ENCODE measurements at places on chromosomes 5 and 9. TPM values are rescaled to one million over a fixed set of nuclear protein-coding genes. Genes with fewer than 3 reads are reported as not detected.
A peak's percentile ranks its signal among the peaks of the same experiment; 100 is the strongest.

GRCh38 chr5:1374030-1374678 is 29.3 kb upstream of the CLPTM1L start:
- DNase-seq, result no peak

MYOT gene
- not detected for total RNA-seq

- no peak for DNase-seq
Measured at GRCh38 chr5:26833596-26833995, 204.8 kb downstream of the CDH9 start.

NEUROG1 gene
- not detected for total RNA-seq

GRCh38 chr5:16072616-16073015 is 107.0 kb downstream of the MARCHF11 start:
- DNase-seq, result no peak

IFNA16 gene
- not detected for total RNA-seq

DNA sequence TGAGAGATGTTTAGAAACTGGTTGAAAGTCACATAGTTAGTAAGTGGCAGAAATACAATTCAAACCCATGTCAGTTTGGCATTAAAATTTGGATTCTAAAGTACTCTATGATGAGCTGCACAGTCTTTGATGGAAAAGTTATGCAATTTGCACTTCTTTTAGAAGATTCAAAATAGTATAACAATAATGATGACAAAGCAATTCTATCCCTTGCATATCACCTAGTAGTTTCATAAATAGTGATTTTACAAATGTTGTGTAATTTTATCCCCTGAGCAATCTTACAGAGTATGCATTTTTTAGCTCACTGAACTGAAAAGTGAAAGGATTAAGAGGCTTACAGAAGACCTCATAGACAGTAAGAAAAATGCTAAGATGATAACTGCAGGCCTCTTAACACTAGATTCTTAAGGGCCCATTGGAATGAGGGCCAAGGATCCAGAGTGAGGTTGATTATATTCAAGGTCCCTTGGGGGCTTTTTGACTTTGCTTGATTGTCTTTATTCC is 3.7 kb downstream of the C5orf46 start:
- DNase-seq, result peak; percentile 3

GPRIN1 gene
- total RNA-seq, result 2.5 TPM

ORM2 gene
- not detected for total RNA-seq

DNA sequence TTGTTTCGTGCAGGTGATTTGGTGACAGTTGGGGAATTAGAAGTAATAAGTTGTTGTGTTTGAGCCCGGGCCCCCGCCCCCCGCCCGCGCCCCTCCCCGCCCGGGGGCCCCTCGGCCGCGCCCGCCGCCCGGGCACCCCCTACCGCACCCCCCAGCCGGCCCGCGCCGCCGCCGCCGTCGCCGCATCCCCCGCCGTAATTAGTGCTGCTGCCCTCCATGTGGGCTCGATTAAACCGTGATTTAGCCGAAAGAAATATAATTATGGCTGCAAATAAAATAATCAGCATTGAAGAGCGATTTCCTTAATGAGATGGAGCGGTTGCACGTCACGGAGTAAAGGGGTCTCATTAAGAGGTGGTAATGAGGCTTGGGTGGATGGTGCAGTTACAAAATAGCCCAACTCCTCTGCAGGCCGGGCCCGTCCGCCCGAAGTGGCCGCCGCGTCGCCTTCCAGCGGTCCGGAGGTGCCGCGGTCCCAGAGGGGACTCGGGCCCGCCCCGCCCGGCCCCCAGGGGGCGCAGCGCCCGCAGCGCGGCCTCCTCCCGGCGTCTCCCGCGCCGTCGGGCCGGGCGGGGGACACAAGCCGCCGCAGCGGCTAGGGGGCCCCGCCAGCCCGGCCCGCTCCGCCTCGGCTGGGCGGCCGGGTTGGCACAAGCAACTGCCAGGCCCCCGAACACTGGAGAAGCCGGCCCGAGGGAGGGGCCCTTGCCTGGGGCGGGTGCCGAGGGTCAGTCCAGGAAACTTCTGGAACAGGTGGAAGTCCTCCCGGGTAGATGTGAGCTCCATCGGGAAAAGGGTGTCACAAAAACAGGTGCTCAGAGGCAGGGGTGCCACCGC is 6.9 kb upstream of the OTP start:
- DNase-seq, result no peak

CEP72 gene
- total RNA-seq, result 2.8 TPM

- DNase-seq, result no peak
Measured at GRCh38 chr5:65126542-65127069, 355.1 kb downstream of the ADAMTS6 start.

DNA sequence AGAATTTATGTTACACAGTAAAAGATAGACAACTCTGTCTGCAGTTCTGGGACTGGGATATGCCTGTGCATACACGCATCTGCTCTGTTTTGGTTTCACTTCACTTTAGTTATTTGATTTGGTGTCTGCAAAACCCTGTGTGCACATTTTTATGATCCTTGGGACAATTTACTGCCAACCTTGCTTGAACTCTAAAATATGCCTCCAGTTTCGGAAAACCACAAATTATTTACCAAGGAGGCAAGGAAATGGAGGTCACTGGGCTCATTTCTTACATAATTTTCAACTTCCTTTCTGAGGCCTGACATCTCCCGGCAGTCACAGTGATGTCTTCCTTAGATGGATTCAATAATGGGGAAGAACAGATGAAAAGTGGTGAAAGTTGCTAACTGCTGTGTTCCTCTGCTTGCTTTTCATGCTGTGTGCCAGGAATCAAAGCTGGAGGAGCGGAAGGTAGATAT is 61.2 kb upstream of the TAF11L2 start:
- no peak for DNase-seq

COX7C gene
- 210 TPM for total RNA-seq

TRPM3 gene
- not detected for total RNA-seq

GRCh38 chr5:151947931-151948608 is 23.4 kb upstream of the GLRA1 start:
- DNase-seq, result no peak

GRCh38 chr5:172424111-172424490 is 30.2 kb downstream of the SH3PXD2B start:
- DNase-seq, result no peak

GPR151 gene
- total RNA-seq, result not detected

SHB gene
- 7.8 TPM for total RNA-seq

- no peak for DNase-seq
Measured at GRCh38 chr5:159657771-159658170, 258.5 kb upstream of the ADRA1B start.

DNA sequence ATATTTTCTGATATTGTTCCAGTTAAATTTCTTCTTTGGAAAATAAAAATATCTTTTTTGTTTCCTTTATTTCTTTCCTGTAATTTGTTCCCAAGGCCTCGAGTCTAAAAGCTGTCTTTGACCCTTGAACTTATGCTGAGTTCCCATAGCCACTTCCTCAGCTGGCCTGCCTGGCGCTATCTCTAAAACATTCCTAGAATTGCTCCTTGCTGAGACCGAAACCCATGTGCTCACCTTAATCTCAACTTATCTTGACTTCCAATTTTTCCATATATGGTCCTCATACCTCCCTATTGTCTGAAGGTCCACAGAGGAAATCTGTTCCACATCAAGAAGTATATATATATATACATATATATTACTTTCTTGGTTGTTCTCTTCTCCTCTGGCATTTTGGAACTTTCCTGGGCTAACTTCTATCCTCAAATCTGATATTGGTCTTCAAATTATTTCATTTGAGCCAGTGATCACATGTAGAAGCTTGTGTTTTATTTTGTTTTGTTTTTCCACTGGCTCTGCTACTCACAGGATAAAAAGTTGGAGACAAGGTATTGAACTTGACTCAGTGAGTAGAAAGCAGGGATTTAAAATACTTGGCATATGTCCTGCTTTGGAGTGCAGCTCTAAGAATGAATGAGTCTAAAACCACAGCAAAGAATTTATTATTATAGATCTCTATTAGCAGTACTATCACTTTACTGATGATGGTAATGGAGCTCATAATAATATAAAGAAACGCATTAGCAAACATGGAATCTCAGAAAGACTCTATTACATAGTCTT is 45.2 kb downstream of the ENC1 start:
- DNase-seq, result peak; percentile 81

- DNase-seq, result no peak
Measured at GRCh38 chr5:50856401-50857119, 190.1 kb downstream of the PARP8 start.

GRCh38 chr5:93573354-93574351 is 7.4 kb downstream of the NR2F1-AS1 start:
- DNase-seq, result no peak

DNA sequence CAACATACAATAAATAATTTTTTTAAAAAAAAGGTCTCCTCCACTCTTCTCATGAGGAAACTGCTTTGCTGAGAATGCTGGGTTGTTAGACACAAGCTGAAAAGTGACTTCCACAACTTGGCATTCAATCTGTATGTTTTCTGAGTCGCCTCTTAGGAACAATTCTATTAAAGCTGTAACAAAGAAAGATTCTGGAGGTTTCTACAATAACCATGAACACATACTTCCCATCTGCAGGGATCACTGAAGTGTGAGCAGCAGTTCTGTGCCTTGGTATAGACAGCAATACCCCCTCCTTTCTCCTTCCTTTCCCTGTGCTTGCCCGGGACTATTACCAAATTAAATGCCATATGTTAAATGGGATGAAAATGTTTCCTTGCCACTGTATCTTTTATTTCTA is 1.5 kb downstream of the DIRAS2 start:
- DNase-seq, result no peak

DNA sequence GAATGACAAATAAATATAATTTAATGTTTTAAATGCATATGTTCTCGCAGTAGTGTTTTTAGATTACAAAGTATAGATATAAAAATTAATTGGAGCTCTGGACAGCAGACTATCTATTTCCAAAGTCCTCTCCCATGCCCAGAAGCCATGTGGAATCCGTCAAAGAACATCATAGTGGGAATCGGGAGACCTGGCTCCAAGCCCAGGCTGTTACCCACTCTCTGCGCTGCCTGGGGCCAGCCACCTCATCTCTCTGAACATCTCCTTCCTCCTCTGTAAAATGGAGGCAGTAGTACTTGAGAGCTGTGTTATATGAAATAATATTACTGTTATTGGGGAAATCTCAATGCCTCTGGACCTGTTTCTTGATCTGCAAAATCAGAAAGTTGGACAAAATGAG is 58.1 kb upstream of the SLC30A5 start:
- peak; percentile 24 for DNase-seq

- DNase-seq, result no peak
Measured at GRCh38 chr5:176809544-176810080, 747 bp upstream of the UNC5A start.

DNA sequence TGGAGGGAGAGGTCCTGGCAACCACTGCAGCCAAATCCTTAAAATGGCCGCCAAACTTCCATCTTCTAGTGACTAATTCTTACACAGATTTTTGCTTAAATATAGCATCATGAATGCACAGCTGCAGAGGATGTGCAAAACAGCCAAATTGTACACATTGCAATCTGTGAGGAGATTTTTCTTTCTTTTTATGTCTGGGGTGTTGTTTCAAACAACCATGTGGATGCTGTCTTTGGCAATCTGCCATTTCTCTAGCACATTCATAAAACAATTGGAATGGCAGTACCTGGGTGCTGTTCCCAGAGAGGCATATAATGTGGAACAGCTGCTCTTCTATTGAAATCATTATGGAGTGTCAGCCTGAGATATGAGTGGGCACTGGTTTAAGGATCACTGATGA is 1082.9 kb upstream of the SEMA6A start:
- DNase-seq, result no peak

GRCh38 chr9:134768709-134769351 is 111.8 kb upstream of the FCN2 start:
- no peak for DNase-seq

CETN3 gene
- total RNA-seq, result 2.5 TPM

ACTBL2 gene
- 1.7 TPM for total RNA-seq

PRR16 gene
- total RNA-seq, result 10.6 TPM

SAPCD2 gene
- 3.4 TPM for total RNA-seq

IL5 gene
- total RNA-seq, result not detected

DNA sequence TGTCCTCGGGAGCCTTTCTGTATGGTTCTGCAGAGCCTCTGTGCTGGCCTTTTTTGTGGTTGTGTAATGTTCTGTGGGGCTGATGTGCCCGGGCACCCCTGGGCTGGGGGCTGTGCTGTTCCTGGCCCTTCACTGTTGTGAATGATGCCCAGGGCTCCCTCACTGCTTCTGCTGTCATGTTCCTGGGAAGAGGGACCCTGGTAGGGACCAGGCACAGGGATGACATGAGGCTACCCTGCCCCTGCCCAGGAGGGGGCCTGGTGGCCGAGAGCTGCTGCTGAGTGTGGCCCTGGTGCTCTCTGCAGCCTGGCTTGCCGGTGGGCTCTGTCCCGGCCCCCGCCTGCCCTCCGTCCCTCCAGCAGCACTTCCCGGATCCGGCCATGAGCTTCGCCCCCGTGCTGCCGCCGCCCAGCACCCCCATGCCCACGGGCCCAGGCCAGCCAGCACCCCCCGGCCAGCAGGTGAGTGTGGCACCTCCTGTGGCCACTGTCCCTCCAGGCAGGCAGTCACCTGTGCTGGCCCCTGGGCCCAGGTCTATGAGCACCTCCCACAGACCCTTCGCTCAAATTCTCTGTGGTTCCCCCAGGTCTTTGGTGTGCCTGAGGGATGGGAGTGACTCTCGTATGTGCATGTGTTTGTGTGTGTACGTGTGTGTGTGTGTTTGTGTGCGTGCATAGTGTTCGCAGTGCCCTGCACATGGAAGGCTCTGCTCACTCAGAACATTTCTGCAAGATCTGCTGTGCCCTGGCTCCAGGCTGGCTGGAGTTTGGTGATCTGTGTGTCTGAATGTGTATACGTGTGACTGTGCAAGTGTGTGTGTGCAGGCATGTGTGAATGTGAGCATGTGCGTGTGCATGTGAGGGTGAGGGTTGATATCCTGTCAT is 72.3 kb downstream of the WNK2 start:
- DNase-seq, result no peak

OMD gene
- total RNA-seq, result not detected
